ENCODE measurements at places on chromosomes 7 and 10. TPM values are rescaled to one million over a fixed set of nuclear protein-coding genes. Genes with fewer than 3 reads are reported as not detected.

The ANKRD61 gene
- 0.13 TPM for total RNA-seq

The INA gene
- 1.3 TPM for total RNA-seq

The SPDYE2B gene
- not detected for total RNA-seq

The VIPR2 gene
- total RNA-seq = 0.07 TPM

The HPSE2 gene
- total RNA-seq = not detected

The EMX2 gene
- not detected for total RNA-seq

The WEE2 gene
- total RNA-seq = not detected

The NPC1L1 gene
- 0.07 TPM for total RNA-seq

The CLRN3 gene
- total RNA-seq = not detected

The AMPH gene
- 0.13 TPM for total RNA-seq

The CYP2C18 gene
- not detected for total RNA-seq

The NSMCE4A gene
- 12.6 TPM for total RNA-seq

The DKK1 gene
- total RNA-seq = 134 TPM

The FXYD4 gene
- total RNA-seq = not detected

The HOXA2 gene
- total RNA-seq = 1.2 TPM

The ENTPD1 gene
- 2.7 TPM for total RNA-seq

The CDK14 gene
- total RNA-seq = 35.8 TPM

The AFAP1L2 gene
- 1.2 TPM for total RNA-seq

The ASIC3 gene
- total RNA-seq = 0.26 TPM

The ABCA13 gene
- total RNA-seq = 0.36 TPM

The ASZ1 gene
- not detected for total RNA-seq

The FBXO24 gene
- total RNA-seq = 0.13 TPM

The C7orf33 gene
- not detected for total RNA-seq

The WIPF3 gene
- 0.07 TPM for total RNA-seq

The STOX1 gene
- total RNA-seq = 0.13 TPM

The GPR146 gene
- total RNA-seq = 16.4 TPM

The WDR37 gene
- total RNA-seq = 15.2 TPM

The C10orf53 gene
- not detected for total RNA-seq

The TCAF2 gene
- total RNA-seq = 7.2 TPM

The CYREN gene
- 42.9 TPM for total RNA-seq

The SKIDA1 gene
- total RNA-seq = 0.36 TPM

The CHST15 gene
- total RNA-seq = 1.7 TPM

The RADIL gene
- 0.13 TPM for total RNA-seq

The SLC26A3 gene
- total RNA-seq = not detected

The UCN3 gene
- not detected for total RNA-seq

The KCNIP2 gene
- 1.5 TPM for total RNA-seq

The ARL3 gene
- total RNA-seq = 7.2 TPM

The TMEM229A gene
- total RNA-seq = 0.07 TPM

The PLXNA4 gene
- total RNA-seq = 29.5 TPM
